Esophagus squamous epithelium (tissue), 5 donors: ENCODE measurements at places on chromosomes 11 and 22.

GRCh38 chr11:11391169-11391568 is 38.1 kb upstream of the CSNK2A3 start:
- DNase-seq = no peak

DNA sequence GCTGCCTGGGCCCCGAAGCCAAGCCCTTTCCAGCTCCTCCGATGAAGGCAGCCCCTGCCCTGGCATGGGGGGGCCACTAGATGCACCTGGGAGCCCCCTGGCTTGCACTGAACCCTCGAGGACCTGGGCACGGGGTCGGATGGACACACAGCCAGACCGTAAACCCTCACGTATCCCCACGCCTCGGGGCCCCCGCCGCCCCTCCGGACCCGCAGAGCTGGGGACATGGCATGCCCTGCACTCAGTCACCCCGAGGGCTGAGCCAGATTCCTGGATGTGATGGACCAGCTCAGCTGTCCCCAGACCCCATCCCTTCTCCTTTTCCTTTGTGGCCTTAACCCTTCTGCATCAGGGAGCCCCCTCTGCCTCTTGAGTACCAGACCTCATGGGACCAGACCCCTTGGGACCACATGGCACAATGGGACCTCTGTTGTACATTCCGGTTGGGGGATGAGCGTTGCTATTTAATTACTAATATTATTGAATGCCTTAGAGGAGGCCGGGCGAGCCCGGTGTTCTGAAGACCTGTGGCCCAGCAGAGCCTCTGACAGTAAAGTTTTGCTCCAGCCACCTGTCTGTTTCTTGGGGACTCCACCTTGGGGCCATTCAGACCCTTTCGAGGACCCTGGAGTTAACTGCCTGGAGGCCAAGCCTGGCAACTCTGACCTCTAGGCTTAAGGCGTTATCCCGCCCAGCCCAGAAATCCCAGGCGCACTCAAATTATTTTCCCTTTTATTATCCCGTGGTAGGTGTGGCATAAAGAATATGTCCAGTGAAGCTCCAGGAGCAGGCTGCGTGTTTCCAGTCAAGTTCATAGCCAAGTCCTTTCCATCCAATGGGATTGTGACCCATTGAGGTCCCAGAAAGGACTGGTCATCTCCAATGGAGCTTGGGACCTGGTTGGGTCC is 3.0 kb downstream of the RASL10A start:
- DNase-seq = no peak

DNA sequence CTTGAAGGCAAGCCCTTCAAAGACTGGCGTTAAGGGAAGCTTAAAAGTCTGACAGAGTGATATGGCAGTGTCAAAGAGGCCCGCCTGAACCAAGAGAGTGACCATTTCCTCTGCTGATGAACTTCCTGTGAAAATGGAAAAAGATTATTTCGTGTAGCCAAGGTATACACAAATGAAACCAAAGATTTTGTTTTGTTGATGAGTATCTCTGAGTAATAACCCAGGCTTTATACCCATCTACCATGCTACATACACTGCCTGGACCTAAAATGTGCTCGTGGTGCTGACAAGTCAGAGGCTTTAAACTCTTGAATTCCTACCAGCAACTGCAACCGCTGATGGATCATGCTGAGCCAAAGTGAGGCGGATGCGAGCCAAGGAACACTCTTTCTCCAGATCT is 21.0 kb upstream of the FNBP4 start:
- no peak for DNase-seq

DNA sequence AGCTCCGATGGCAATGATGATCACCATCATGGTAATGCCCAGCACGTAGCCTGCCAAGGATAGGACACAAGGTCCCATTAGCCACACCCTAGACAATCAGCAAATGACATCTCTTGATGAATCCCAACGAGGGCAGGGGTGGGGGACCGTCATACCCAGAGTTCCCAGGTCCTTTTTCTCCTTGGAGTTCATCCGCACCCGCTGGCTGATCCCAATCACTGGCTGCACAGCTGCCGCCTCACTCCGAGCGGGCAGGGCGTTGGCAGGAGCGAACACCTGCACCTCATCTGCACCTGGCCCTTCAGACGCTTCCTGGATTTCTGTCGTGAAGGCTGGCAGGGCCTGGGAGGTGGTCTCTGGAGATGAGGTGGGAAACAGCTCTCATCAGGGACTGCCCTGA is 2.9 kb downstream of the PIK3IP1 start:
- DNase-seq = no peak

DNA sequence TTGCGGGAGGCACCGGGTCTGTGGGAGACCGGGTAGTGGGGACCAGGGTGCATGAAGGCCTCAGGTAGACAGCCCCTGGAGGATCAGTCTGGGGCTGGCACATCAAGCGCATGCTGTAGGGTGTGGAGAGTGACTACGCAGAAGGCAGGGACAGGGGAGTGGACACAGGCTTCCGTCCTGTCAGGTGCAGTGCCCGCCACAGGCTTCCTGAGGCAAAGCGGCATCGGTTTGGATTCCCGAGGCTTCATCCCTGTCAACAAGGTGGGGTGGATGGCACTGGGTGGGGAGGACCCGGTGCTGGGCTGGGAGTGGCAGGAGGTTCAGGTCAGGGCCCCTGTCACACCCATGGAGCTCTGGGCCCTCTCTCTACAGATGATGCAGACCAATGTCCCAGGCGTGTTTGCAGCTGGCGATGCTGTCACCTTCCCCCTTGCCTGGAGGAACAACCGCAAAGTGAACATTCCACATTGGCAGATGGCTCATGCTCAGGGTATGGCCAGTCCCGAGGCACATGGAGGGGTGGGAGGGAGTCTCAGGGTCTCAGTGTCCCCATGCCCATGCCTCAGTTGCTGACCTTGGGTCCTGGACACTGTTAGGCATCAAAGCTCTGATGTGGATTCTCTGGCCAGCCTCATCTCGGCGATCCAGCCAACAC is 4.5 kb upstream of the LZTR1 start:
- no peak for DNase-seq

DNA sequence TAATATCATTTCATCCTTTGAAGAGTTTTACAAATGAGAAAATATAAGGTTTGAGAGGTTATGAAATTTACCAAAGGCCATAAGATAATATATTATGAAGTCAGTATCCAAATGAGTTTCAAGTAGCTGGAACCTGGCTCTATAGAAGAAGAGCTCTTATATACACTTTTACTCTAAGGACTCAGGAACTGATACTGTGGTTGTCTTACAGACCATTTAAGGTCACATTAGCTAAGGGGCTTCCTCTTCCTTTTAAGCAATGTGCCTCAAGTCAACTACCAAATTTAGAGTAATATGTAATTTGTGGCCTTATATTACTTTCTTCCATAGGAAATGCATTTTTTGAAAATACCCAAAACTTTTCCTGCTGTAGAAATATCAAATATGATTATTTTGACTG is 369.3 kb downstream of the DLG2 start:
- DNase-seq = no peak

- DNase-seq = no peak
Measured at GRCh38 chr11:3055891-3056290, 1.3 kb downstream of the CARS1 start.

- no peak for DNase-seq
Measured at GRCh38 chr11:73381589-73381988, 5.4 kb downstream of the RELT start.

DNA sequence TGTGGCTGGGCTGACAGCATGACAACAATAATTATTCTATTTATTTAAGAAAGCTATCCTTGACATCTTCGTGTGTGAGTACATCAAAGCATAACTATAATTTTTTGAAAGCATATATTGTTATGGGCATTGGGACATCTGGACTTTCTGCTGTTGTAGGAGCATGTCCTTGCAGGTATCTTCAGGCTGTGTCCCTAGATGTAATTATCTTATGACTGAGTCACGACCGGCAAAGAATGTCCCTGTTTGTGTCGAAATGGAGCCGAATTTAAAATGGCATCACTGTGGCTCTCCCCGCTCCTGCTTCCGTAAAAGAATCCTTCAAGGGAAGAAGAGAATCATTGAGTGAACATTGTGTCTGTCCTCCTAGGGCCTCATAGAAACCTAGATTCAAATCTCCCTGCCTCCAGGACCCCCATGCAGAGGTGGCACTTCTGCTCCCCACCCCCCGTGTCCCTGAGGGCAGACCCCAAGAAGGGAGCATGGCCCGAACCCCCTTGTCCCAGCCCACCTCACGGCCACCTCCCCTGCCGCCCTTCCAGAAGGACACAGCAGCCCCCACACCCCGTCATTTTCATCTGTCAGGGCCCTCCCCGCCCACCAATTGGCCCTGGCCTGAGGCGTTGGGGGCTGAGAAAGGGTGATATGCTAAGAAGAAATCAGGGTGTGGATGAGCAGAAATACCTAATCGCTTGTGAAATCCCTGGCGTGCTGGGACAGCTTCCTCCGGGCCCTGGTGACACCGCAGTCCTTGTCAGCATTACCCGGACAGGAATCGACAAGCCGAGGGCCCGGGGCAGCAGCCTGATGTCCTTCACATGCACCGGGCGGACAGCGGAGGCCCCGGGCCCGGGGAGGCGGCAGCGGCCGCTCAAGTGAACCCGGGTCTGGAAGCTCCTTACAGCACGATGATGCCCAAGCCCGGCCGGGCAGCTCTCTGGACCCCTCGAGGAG is 48.6 kb upstream of the SLC22A12 start:
- DNase-seq = no peak

DNA sequence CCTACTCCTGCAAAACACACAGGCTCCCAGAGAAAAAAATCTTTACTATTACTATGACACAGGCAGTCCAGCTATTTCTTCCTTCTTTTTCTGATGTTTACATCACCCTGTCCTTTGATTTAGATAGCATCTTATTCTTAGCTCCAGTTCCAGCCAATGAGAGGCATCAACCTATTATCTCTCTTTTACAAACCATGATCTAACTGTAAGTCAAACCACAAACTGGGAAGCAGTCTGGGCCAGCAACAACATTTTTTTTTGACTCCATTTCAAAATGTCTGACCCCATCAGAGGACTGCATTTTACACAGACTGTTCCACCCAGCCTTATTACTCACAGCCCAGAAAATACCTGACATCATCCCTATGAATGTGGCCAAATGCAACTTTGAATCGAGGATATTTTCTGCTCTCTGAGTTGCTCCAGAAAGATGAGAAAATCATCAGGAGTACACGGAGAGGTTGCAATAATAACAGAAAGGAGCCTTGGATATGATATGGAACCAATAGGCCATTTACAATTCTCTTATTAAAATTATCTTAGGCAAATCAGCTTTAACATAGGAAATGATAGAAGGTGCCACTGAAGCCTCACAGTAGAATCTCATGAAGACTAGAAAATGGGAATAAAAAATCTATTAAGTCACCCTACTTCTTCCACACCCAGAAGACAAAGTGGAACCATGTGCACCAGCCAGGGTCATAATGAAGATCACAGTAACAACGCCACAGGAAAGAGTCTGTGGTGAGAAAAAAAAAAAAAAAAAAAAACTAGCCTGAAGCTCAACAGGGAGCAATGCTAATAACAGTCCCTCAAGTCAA is 21.2 kb downstream of the TBRG1 start:
- DNase-seq = no peak

GRCh38 chr11:93933230-93933629 is 82.8 kb upstream of the VSTM5 start:
- DNase-seq = no peak

GRCh38 chr22:23264610-23265367 is 84.5 kb downstream of the BCR start:
- no peak for DNase-seq

GRCh38 chr11:34915136-34916014 is 804 bp downstream of the APIP start:
- no peak for DNase-seq

DNA sequence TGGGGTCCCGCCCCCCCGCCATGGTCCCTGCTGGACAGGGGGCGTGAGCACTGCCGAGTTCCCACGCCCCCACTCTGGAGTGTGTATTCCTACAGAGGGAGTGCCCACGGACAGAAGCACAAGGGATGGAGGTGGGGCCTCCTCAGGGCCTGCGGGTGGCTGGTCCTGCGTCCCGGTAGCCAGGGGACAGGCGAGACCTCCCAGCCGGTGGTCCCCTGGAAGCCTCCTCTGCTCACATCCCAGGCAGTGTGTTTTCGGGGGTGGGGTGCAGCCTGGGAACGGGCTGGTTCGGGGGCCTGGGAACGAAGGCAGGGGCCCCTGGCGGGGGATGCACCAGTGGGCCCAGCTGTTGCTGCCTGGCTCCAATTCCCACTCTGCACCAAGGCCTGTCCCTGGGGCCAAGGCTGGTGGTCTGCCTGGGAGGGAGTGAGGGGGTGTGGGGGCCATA is 16.1 kb downstream of the GP1BB start:
- DNase-seq = no peak

GRCh38 chr22:39562839-39563489 is 7.6 kb upstream of the CACNA1I start:
- DNase-seq = no peak
